ENCODE measurements at places on chromosomes 16 and 17.

GRCh38 chr16:79329166-79329521 lies 271.4 kb downstream of the MAF start:
- DNase-seq = no peak

DNA sequence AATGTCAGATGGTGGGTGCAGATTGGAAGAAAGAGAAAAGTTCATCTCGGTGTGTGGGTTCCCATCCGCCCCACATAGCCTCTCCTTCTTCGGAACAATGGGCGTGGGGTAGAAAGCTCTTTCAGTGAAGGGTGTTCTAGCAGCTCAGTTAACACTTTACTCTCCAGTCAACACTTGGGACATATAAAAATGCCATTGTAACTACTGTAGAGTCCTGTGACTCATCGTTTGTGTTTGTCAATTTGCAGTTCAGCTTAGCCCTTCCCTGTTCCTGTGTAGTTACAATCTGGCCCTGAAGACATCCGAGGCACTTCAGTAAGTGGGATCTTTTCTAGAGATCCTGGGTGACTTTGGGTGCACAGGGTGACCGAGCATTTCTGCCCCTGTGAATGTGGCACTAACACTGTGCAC lies 11.5 kb upstream of the CLEC18C start:
- no peak for DNase-seq

DNA sequence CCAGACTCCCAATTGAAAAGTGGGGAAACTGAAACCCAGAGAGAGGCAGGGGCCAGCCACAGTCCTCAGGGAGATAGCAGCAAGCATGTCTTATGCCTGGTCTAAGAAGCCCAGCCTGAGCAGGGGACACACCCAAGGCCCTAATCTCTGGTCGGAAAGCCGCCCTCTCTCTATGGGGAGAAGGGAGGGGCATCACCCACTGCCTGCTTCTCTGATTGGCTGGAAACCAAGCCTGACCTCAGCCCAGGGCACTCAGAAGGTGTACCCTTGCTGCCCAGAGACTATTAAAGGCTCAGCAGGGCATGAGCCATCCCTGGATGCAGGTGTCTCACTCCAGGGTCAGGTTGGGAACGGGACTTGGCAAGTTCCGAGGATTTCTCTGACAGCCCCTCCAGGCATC lies 5.7 kb upstream of the KRT13 start:
- DNase-seq = no peak

- DNase-seq = no peak
Observed at GRCh38 chr16:58225965-58226602, 28.2 kb upstream of the CSNK2A2 start.

GRCh38 chr17:28071179-28071578 lies 28.7 kb downstream of the NLK start:
- no peak for DNase-seq

DNA sequence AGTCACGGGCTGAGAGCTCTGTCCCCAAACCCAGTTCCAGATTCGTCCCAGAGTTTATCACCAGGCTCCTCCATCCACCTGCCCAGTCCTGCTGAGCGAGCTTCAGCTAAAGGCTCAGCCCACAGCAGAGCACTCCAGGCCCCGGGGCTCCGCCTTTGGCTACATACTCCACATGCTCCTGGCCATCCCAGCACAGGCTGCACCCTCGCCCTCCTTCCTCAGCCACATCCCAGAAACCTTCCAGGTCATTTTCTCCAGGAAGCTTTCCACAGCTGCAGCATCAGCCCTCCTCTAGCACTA lies 4.7 kb upstream of the CD2BP2 start:
- DNase-seq = no peak

- DNase-seq = no peak
Observed at GRCh38 chr16:88831838-88832237, 20.1 kb upstream of the APRT start.

- no peak for DNase-seq
Observed at GRCh38 chr17:69485251-69485661, 70.8 kb downstream of the MAP2K6 start.

GRCh38 chr17:77874303-77875050 lies 84.0 kb upstream of the TNRC6C start:
- DNase-seq = no peak

GRCh38 chr17:48391444-48391843 lies 38.6 kb downstream of the SKAP1 start:
- DNase-seq = no peak

DNA sequence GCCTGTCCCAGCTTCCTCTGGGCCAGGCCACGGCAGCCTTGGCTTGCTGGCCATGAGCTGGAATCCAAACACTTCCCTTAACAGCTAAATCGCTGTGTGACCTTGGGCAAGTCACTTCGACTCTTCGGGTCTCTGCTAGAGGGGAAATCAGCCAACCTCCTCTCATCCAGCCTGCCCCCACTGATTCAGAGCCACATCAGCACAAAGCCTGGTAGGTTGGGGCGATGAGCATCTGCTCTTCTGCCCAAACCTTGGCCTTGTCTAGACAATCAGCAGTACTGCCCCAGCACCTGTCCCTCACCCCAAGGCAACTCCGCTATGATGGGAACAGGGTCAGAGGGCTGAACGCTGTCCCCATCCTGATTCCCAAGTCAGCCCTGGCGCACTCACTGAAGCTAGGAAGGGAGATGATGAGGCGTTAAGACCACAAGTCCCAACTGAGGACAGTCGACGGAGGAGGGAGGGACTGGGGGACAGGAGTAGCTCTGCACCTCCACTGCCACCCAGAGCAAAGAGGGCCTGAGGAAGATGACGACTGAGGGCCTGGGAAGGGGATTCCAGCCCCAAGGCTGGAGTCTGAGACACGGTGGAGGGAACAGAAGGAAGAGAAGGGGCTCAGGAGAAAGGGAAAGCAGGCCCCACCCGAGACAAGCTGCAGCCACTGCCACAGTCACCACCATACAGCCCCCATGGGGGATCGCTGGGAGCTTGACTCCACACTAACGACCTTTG lies 1.3 kb downstream of the CLUH start:
- DNase-seq = no peak

GRCh38 chr17:76054112-76054476 lies 18.2 kb downstream of the SRP68 start:
- no peak for DNase-seq

- no peak for DNase-seq
Observed at GRCh38 chr16:87757841-87758426, 7.9 kb downstream of the KLHDC4 start.

- no peak for DNase-seq
Observed at GRCh38 chr16:81817296-81817695, 38.2 kb downstream of the PLCG2 start.

- no peak for DNase-seq
Observed at GRCh38 chr17:65430209-65430833, 131.1 kb downstream of the AXIN2 start.

- DNase-seq = no peak
Observed at GRCh38 chr16:85302018-85302847, 190.0 kb upstream of the CIBAR2 start.

DNA sequence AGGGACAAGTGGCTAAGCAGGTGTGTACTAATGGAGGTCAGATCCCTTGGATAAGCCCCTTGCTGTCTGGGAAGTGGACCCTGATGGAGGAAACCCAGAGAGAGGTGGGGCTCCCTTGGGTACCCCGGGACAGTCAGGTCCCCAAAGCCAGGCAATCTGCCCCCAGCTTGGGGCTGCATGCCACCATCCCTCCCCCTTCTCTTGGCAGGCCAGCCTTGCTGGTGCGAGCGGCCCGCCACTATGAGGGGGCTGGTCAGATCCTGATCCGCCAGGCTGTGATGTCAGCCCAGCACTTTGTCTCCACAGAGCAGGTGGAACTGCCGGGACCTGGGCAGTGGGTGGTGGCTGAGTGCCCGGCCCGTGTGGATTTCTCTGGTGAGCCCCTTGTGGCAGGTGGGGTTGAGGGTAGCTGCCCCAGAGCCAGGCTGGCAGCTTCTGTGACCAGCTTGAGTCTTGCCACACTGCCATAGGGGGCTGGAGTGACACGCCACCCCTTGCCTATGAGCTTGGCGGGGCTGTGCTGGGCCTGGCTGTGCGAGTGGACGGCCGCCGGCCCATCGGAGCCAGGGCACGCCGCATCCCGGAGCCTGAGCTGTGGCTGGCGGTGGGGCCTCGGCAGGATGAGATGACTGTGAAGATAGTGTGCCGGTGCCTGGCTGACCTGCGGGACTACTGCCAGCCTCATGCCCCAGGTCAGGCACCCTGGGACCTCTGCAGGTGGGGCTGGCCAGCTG lies 20.1 kb downstream of the FCSK start:
- no peak for DNase-seq

DNA sequence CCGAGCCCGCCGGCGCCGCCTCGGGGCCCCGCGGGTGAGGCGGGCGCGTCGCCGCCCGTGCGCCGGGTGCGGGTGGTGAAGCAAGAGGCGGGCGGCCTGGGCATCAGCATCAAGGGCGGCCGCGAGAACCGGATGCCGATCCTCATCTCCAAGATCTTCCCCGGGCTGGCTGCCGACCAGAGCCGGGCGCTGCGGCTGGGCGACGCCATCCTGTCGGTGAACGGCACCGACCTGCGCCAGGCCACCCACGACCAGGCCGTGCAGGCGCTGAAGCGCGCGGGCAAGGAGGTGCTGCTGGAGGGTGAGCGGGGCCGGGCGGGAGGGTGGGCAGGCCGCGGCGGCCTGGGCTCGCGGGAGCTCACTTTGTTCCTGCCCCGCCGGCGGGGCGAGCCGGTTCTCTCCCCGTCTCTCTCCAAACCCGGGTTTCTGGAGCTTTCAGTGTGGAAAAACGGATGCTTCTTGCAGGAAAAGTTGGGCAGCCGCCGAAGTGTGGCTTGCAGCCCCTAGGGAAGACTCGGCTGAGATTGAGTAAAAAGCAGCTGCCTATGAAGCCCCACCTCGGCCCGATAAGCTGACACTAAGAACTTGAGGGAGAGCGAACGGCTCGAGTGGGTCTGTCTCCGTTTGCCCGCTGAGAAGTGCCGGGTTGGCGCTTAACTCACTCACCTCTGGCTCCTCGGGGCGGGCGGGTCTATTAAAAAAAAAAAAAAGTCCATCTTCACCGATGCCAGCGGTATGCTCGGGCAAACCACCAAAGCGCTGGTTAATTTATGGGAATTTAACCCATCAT lies 677 bp downstream of the SNTB2 start:
- peak; percentile 17 for DNase-seq

Measured in stimulated activated CD4-positive, alpha-beta T cell treated with anti-CD3 and anti-CD28 coated beads, Interleukin-4, amount 100 ng/mL, for 4 hours (primary cell).